ENCODE measurements at places on chromosomes 4 and X.

DNA sequence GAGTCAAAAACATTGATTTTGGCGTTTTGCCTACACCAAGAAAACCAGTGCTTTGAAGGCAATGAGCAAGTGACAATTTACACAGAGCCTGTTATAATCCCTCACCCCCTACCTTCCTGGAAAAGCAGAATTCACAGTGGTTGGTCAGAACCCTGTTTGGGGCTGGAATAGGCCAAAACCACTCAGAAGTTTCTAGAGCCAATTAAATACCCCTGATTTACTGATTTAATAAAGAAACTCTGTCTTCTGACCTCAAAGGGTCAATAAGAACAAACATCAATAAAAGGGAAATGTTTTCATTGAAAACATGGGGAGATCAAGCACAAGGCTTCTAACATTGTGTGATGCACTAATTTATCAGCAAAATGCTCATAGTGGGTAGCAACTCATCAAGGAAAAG lies 116.3 kb downstream of the UNC5C start:
- no peak for DNase-seq

DNA sequence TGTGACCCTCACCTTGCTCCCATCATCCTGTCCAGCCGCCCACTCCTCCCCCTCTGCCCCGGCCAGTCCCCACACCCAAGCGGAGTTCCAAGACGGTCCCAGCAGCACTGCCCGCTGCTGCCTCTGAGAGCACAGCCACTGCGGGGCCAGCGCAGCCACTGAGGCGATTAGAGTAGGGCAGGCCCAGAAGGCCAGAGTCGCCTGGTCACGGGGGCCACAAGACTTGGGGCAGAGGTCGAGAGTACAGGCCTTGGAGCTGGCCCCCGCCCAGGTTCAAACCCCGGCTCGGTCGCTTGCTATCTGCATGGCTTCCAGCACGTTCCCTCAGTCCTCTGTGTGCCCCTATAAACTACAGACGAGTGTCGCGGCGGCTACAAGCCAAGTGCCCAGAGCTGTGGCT lies 53.2 kb upstream of the ADRA2C start:
- DNase-seq: no peak

DNA sequence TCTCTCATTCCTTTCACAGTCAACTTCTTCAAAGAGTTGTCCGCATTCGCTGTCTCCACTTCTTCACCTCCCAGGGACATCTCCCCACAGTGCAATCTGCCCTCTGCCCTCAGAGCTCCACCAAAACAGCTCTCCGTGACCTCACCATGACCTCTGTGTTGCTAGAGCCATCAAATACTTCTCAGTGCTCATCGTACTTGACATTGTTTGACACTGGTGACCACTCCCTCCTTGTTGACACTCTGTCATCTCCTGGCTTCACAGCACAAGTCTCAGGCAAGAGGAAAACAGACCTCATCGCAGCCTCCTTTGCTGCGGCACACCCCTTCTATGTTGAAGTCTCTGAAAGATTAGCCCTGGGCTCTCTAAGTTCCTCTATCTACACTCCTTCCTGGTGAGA lies 90.5 kb upstream of the CCDC160 start:
- DNase-seq: no peak

DNA sequence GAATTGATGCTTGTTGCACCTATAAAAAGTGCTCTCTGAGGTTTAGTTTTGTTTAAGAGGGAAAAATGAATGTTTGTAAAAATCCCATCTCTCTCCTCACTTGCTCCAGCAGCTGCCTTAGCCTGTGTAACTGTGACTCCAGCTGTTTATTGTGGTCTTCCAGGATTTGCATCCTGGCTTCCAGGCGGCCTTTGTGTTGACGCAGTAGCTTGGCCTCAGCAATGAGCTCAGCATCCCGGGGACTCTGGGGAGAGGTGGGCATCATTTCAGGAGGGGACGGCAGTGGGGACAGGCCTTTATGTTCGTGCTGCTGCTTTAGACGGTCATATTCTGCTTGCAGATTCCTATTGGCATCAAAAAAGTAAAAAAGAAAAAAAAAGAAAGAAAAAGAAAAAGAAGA lies 75.3 kb upstream of the FTHL17 start:
- no peak for DNase-seq

DNA sequence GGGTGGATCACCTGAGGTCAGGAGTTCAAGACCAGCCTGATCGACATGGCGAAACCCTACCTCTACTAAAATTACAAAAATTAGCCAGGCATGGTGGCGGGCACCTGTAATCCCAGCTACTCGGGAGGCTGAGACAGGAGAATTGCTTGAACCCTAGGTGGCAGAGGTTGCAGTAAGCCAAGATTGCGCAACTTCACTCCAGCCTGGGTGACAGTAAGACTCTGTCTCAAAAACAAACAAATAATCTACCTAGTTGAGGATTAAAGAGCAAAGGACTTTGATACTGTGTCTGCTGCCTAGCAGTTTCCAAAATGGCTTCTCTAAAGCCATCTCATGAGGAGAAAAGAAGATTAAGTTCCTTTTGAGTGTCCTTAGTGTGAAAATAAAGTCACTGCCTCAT lies 37.8 kb downstream of the SMS start:
- DNase-seq: no peak

- DNase-seq: no peak
These were observed 85.2 kb downstream of the COX18 start for GRCh38 chr4:72984351-72984750.

GRCh38 chrX:12378706-12379105 lies 240.4 kb downstream of the FRMPD4 start:
- no peak for DNase-seq

DNA sequence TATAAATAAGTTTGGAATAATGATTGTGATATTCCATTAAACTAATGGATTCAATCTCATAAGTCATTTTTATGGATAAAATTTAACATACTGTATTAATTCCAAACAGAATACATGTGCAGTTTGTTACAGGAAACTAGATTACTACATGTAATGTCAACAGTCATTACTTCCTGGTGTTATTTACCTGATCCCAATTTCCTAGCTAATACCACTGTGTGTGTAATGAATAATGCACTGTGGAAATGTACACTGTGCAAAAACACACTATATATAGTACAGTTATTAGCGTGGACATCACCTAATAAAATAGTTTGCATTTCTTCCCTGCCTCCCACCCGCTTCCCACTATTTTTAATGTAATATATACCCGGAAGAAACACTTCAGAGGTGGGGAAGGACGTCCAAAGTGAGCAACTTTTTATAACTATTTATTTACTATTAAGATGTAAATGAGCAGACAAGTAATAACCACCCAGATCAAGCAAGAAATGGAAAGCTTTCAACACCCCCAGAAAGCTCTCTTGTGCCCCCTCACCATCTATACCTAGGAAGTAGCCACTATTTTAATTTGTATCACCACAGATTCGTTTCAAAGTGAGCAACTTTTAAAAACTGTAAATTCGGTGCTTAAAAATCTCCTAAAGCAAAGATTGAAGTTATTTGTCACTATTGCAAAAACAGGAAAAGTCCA lies 219.1 kb downstream of the THOC2 start:
- no peak for DNase-seq

DNA sequence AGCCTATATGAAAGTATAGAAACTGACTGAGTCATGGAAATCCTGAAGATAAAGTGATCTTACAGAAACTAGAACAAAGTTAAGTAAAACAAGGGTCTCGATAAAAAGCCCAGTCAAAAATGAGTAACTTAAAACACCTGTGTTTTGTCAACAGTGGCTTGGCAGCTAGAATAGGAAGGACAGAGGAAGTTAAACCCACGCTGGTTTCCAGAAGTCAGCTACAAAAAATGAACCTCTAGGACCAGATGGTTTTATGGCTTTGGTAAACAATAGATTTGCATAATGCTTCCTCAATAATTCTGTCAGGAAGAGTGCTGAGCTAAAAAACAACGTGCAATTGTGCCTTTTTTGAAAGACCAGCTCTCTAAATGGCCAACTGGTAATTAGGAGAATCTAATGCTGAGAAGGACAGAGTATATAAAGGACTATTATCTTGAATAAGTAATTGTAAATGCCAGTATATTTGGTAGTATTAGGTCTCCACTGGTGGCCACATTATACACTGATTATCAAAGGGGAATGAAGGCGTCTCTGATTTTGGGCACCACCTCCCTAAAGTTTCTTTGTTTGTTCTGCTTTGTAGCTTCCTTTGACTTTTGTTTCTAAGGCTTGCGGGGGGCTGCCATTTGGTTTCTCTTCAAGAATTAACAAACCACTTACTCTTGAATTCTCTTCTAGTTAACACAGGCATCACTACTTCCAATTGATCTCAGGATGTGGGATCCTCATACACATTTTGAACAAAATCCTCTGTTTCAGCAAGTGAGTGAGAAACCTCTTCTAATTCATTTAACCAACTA lies 72.2 kb upstream of the PPP3CA start:
- no peak for DNase-seq

- DNase-seq: no peak
These were observed 45.3 kb upstream of the PJA1 start for GRCh38 chrX:69210581-69210980.

DNA sequence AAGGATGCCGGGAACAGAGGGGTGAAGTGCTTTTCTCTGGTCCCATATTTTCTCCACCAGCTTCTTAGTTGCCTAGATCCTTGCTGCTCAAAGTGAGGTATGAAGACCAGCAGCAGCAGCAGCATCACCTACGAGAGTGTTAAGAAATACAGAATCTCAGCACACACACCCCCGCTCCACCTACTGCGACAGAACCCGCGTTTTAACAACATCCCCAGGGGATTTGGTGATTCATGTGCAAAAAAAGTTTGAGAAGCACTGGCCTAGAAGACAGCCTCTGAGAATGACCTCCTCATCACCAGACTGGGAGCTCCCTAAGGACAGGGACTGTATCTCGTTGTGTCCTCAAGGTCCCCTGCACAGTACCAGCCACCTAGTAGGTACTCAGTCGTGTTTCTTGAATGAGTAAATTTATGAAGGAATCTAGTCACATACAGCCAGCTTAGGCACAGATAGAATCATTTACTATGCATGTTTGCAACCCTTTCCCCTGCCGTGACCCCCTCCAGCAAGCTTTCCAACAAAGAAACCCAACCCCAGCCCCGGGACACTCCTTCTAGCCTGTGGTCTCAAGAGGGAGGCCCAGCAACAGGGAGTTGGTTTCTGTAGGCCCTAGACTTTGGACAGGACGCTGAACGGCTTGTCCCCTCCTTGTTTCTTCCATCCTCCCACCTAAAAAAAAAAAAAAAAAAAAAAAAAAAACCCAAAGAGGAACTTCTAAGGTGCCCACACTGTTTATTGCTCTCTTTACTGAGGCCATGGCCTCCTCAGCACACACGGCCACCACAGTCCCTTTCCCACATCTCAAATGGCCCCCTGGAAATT lies 21.5 kb downstream of the RTL5 start:
- DNase-seq: no peak

- peak; percentile 59 for DNase-seq
These were observed 295.4 kb downstream of the RAPGEF2 start for GRCh38 chr4:159398236-159398638.

- DNase-seq: no peak
These were observed 460.3 kb downstream of the GPAT3 start for GRCh38 chr4:83996254-83996653.

- no peak for DNase-seq
These were observed 75.2 kb downstream of the ARHGEF38 start for GRCh38 chr4:105627620-105628019.

GRCh38 chrX:538311-538710 lies 92.3 kb upstream of the SHOX start:
- no peak for DNase-seq

GRCh38 chrX:123881330-123881729 lies 21.5 kb downstream of the XIAP start:
- DNase-seq: no peak

DNA sequence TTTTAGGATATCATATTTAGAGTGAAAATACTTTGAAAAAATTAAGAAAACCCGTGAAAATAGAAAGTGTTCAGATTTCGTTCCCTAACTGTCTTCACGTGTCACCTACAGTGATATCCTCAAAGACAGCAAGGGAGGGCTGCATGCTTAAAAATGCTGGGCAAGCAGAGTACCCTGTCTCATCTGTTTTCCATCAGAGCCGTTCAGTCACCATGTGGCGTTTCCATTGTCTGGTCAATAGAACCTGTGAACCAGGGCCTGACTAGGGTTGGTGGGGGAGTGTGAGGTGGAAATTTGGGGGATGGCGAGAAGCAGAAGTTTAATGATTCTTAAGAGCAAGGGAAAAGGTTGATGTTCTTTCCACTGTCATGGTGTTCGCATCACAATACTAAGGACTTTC lies 173.9 kb downstream of the BMPR1B start:
- DNase-seq: no peak
